Mammary epithelial cell (primary cell): ENCODE measurements at places on chromosomes 6 and 20. TPM values are rescaled to one million over a fixed set of nuclear protein-coding genes. Genes with fewer than 3 reads are reported as not detected.
A peak's percentile ranks its signal among the peaks of the same experiment; 100 is the strongest.

GRCh38 chr20:35012227-35013069, 56.8 kb downstream of the MYH7B start:
- no peak for DNase-seq

- DNase-seq, result peak; percentile 8
Measured at GRCh38 chr6:81906709-81907204, 154.3 kb upstream of the TENT5A start.

DNA sequence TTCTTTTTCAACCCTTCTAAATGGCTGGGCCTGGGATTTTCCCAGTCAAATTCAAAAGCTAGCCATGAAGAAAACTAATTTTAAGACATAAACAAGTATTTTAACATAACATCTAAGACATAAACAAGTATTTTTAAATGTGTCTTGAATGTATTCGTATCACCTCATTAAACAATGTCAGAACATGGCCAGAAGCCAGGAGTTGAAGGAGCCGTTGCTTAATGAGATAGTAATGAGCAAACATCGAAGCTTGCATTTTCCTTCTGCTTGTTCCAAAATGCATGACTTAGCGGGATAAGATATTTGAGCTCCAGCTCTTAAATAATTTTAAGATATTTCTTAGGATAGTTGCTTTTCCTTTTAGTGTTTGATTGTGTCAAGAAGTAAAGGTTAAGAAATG, 4.2 kb upstream of the RNF182 start:
- DNase-seq, result no peak

DNA sequence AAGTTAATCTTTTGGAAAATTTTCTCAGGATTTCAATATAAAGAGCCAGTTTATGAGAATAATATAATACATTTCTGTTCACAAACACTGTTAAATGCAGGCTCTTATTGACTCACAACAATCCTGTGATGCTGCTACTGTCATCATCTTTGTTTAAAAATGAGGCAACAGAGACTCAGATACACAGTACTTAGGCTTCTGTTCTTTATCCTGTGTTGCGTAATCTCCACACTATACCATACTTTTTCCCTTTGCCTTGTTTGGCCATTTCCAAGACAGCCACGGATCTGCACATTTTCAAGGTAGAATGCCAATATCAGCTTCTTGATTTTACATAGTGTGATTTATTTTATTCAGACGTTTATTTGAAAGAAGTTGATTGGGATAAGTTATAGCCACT, 699.0 kb upstream of the CITED2 start:
- DNase-seq, result peak; percentile 19

DNA sequence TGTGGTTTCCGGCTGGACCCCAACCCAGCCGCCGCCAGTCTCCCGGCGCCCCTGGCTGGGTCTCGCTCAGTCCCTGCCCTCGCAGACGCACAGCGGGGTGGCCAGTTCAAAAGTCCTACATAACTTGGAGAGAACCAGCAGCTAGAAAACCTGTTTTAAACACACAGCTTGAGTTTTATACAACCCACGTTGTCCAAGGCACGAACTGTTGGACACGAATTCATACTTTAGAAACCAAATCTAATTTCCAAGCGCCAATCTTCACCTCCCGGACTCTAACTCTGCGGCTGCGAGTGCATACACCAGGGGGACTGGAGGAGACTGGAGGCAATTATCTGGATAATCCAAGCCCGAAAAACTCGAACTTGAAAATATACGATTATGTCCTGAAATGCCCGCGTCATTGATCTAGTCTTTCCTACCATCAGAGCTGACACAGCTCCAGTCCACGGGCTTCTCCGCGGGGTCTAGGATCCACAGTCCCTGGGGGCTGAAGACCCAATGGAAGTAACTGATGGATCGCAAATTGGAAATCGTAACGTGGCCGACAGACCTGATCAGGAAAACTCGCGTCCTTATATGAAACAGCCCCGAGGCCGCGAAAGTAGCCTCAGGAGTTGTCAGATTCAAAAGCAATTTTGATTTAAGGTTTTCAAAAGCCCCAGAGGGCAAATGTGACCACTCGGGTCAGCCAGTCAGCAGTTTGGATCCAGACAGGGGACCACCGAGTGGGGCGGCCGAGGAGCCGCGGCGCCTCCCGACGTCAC, 843 bp upstream of the HEY2 start:
- peak; percentile 29 for DNase-seq

GRCh38 chr20:53678990-53679596, 85.5 kb upstream of the ZNF217 start:
- no peak for DNase-seq

DNA sequence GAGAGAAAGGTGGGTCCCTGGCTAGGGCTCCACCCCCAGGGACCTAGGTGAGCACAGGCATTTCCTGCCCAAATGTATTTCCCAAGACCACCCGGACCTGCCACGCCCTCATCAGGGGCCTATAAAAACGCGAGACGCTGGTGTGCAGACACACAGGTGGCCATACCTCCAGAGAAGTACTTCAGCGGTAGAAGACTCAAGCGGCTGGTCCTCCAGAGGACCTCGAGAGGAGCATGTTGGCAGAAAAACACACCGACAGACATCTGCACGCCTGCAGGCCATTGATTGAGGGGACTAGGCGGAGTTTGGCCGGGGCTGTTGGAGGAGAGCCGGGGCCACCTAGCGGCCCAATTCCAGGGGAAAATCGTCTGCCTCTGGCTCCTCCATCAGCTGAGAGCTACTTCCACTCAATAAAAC, 695.8 kb upstream of the MMS22L start:
- no peak for DNase-seq

GRCh38 chr20:63183422-63184146, 32.3 kb downstream of the YTHDF1 start:
- no peak for DNase-seq

- DNase-seq, result no peak
Measured at GRCh38 chr6:140001821-140002341, 627.4 kb upstream of the CITED2 start.

- DNase-seq, result no peak
Measured at GRCh38 chr6:149081281-149081680, 236.2 kb upstream of the TAB2 start.

GRCh38 chr6:46583721-46584120, 68.9 kb downstream of the CYP39A1 start:
- DNase-seq, result no peak

DNA sequence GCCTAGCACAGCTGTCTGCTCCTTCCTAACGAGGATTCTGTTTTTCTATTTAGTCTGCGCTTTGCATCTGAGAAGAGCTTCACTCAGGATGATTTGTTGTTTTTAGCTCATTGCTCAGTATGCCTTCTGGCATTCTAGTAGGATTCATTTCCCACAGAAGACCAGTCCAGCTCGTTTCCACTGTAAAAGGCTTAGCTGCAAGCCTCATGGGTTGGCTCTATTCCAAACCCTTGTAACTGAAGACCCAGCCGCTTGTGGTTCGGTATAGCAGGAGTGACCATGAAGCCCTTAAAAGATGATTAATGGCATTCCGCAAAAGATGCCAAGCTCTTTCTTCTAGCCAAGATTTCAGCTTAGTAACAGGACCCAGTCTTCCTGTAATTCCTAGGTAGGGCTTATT, 7.2 kb downstream of the ADGRF1 start:
- peak; percentile 99 for DNase-seq

Gene CLIC5
- total RNA-seq, result not detected

Gene GFOD1
- 37.3 TPM for total RNA-seq
